ENCODE measurements at places on chromosomes 4 and X.

DNA sequence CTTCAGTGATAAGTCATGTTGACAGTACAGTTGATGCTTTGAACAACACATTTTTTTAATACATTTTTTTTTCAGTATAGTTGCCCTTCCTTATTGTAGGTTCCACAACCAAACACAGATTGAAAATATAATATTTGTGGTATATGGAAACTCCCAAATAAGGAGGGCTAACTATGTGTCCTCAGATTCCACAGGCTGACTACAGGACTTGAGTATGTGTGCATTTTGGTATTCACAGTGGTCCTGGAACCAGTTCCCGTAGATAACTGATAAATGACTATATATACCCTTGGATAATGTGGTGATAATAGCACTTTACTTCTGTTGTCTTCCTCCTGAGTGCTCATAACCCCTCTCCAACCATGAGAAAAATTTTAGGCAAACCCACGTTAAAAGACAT, 111.6 kb upstream of the NUDT6 start:
- DNase-seq = no peak

DNA sequence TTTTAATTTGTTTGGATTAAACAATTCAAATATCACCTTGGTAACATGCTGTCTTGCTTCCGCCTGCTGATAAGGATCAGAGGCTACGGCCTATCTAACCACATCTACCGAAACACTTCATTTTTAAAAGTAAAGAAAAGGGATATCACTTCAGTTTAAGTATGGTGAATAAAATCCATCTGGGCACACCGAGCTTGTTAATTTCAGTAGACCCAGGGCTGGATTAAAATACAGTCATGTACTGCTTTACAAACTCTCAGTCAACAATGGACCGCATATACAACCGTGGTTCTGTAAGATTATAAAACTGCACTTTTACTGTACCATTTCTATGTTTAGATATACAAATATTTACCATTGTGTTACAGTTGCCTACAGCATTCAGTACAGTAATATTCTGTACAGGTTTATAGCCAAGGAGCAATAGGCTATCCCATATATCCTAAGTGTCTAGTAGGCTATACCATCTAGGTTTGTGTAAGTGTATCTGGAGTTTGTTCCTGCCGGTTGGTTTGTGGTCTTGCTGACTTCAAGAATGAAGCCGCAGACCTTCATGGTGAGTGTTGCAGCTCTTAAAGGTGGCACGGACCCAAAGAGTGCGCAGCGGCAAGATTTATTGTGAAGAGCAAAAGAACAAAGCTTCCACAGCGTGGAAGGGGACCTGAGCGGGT, 40.0 kb downstream of the SEPTIN11 start:
- no peak for DNase-seq

- DNase-seq = no peak
These were observed 1.9 kb upstream of the PPP3CA start for GRCh38 chr4:101348995-101349800.

DNA sequence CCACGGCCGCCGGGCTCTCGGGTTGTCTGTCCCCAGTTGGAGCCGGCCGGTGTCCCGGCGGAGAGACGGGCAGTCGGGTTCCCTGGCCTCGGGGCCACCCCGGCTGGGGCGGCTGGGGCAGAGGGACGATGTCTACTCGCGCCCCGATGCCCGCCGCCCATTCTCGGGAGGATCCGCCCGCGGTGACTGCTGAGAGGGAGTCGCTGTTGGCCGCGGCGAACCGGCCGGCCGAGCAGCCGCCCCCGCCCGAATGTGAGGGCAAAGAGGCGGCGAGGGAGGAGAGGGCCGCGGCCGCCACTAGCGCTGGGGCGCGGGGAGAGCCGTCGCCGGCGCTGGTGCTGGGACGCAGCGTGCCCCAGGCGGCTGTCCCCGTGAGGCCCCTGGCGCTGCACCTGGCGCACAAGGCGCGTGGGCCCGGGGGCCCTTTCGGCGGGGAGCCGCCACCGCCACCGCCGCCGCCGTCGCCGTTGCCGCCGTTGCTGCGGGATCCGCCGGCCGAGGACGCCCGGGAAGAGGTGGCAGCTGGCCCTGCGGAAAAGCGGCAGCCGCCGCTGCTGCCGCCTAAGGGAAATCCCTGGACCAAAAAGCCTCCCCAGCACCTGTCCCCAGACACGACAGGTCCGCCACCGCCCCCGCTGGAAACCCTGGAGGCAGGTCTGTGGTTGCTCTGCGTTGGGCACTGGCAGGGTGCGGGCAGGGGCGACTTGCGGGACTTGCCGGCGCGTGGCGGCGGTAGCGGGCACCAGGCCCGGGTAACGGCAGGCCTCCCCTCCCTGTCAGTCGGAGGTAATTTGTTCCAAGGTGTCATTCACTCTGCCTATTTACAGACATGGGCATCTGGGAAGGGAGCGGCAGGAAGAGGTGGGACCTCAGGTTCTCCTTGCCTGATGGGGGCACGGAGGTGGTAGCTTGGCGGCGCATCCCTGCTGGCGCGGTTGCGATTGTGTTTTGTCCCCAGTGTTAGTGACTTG, 739 bp downstream of the LARP1B start:
- DNase-seq = no peak

DNA sequence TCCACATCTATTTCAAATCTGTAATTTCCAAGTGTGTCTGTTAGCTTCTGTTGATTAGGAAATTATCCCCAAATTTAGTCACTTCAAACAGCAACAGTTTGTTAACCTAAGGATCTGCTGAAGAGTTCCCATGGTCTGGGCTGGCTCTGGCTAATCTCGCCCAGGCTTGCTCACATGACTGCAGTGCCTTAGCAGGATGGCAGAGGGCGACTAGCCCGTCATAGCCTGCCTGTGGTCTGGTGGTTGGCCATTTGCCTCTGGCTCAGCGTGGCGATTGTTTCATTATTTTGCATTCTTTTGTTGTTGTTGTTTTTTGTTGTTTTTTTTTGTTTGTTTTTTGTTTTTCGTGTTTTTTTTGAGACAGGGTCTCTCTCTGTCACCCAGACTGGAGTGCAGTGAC, 264.0 kb downstream of the TRIML1 start:
- no peak for DNase-seq

All from NCI-H1417 treated with DMSO at 0.1 percent for 48 hours (cell line).